T-cell (primary cell): ENCODE measurements at places on chromosomes 4 and X. TPM values are rescaled to one million over a fixed set of nuclear protein-coding genes. Genes with fewer than 3 reads are reported as not detected.

Gene FAM184B
- not detected for total RNA-seq

Gene ZFYVE28
- 55.7 TPM for total RNA-seq

Gene KLHL34
- total RNA-seq: 2.7 TPM

Gene ABCD1
- total RNA-seq: 8.3 TPM

Gene RTL5
- total RNA-seq: 2.8 TPM

Gene SPANXN4
- not detected for total RNA-seq
